ENCODE measurements at places on chromosomes 2 and 18.
A peak's percentile ranks its signal among the peaks of the same experiment; 100 is the strongest.

- DNase-seq, result no peak
These were observed 620.0 kb upstream of the SLC39A10 start for GRCh38 chr2:195037045-195037444.

DNA sequence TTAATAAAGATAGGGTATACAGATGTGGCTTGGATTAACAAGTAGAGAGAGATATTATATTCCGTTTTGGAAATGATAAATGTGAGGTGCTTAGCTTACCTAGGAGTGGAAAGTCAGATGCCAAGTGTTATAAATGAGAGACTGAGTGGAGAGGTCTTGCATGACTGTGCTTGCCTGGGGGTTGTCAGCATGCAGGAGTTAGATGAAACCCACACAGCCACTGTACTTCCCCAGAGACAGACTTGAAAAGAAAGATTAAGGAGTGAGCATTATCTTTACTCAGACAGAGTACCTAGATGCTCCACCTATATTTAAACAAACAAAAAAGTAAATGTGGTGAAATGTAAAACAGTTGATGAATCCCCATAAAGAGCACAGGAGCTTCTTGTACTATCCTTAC, 482.7 kb downstream of the RIT2 start:
- DNase-seq, result no peak

DNA sequence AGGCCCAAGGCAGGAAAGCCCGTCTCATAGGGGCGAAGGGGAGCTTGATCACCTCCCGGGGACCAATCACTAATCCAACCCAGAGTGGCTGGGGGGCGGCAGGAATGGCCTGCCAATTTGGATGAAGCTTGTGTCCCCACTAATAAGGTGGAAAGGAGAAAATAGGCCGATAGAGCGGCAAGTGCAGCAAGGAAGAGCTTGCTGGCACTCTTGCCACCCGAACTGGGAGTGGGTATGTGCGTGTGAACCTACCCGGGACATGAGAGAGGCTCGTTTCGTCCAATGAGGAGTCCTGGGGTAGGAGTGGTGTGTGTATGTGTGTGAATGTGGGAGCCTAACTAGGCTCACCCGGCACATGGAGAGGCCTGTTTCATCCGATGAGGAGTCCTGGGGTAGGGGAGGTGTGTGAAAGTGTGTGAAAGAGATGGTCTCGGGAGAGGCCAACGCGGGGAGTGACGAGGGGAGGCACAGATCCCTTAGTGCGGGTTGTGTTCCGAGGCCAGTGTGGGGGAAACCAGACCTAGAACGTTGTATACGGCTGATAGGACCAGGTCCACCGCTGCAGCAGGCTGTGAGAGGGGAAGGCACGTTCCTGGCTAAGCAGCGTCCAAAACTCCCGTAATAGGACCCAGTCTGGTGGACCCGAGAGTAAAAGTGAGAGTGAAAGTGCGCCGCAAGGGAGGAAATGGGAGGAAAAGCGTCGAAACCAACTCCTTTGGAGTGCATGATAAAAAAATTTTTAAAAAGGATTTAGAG, 47.1 kb upstream of the SELENOI start:
- DNase-seq, result peak; percentile 58

GRCh38 chr2:105092797-105093196, 54.9 kb downstream of the MRPS9 start:
- DNase-seq, result no peak

DNA sequence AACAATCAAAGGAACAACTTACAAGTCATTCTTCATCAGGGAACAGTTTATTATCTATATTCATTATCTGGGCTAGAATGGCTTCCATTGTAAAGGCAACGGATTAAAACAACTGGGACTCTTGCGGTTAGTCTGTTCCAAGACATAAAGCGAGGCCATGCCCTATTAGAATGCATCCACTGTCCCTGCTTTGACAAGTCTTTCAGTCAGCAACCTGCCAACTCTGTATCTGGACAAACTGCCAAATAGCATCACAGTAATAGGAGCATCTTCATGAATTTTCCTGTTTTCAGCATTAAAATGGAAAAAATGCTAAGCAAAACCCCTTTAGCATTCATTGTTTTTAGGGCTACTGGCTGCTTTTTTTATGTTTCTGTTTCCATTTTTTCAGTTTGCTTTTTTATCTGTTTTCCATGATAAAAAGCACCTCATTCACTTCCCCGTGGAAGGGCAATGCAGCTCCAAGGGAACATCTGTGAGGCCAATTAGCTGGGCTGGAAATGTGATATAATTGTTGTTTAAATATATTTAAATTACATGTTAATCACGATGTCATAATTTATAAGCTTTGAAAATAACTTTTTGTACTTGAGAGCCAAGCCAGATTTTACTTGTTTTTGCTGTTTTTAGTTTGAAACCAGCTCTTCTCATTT, 834.3 kb downstream of the CPS1 start:
- no peak for DNase-seq

GRCh38 chr18:63031375-63031774, 288.2 kb downstream of the BCL2 start:
- DNase-seq, result no peak

DNA sequence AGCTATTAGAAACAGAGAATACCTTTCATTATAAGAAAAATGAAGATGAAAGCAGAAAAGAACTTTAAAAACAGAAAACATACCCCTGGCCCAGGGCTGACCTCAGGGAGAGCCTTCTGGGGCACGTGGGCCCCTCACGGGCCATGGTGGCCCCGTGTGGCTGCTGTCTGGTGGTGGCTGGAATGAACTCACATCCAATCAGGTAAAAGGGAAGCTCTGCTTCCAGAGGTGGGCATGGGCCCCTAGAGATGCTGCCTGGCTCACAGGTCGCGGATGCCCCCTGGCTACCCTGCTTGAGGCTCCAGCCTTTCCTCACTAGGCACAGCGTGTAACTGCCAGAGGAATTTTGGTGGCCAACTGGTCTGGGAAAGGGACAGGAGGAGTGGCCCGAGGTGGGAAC, 16.6 kb downstream of the SNORC start:
- DNase-seq, result no peak

All from ELF-1 (cell line).